Myocyte (in vitro differentiated cells): ENCODE measurements at places on chromosomes 7 and 10.

DNA sequence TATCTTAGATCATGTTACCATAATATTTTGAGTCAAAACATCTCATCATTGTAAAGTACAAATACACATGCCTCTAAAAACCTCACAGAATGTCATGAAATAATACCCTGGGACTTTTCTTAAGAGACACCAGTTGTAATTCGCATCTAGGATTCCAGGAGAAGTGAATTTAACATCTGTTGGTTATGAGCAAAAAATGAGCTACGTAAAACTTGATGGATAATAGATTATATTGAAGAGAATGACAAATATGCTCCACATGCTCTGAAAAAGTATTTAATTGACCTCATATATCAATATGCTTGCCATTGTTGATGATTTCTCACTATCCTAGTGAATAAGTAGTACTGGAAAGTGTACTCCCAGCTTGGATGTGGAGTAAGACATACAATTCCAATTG is 227.0 kb downstream of the BBS9 start:
- no peak for DNase-seq

DNA sequence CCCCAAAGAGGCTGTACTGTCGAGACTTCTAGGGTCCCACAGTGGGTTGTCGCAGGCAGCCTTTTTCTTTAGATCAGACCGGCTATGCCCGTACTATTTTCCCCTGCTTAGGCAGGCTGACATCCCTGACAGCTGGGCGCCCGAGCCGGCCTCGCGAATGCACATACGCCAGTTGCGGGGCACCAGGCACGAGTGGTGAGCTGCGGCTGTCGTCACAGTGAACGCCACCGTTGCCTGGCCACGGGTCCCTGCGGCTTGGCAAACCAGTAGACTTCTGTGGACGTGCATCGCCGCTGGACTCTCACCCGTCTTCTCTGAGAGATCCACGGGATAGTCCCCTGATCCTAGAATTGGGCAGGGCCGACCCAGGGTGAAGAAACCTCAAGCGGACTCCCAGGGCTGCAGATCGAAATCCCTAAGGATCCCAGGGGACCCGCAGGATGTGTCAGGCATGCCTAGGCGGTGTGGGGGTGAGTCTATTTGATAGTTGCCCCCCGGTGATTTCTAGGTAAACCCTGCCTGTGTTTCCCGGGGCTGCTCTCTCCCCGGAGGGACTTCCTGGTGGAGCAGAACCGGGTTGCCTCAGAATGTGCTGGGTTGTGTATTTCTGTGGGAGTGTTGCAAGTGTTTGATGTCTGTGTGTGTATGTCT is 33.0 kb upstream of the ZNF273 start:
- DNase-seq = no peak

- no peak for DNase-seq
These were observed 55.0 kb downstream of the PDIA4 start for GRCh38 chr7:148973256-148973655.

DNA sequence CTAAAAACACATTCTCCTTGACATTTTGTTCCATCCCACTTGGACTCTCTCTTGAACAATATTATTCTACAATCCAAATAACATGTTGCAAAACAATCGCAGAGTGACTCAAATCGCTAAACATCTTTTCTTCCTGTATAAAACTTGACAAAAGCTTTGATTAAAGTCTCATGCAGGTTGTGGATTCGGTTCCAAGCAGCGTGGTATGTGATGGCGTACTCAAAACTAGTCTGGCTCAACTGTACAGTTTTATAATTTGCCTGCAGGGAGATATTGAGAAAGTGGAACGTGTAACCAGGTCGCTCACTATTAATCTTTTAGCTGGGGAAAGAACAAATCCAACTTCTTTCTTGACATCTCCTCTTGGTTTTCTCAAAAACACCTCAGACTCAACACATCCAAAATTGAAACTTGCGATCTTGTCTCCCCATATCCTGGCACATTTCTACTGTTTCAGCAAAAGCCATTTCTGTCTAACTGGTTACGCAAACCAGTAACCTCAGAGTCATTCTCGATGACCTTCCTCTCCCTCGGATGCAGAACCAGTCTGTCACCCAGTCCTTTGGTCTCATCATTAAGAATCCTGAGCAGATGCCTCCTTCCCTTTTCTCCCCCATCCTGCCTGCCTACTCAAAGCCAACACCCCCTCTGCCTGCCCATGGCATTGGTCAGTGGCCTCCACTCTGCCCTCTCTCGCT is 100.1 kb downstream of the CACNB2 start:
- DNase-seq = no peak

- no peak for DNase-seq
These were observed 1262.6 kb upstream of the SORCS1 start for GRCh38 chr10:108427146-108427545.

DNA sequence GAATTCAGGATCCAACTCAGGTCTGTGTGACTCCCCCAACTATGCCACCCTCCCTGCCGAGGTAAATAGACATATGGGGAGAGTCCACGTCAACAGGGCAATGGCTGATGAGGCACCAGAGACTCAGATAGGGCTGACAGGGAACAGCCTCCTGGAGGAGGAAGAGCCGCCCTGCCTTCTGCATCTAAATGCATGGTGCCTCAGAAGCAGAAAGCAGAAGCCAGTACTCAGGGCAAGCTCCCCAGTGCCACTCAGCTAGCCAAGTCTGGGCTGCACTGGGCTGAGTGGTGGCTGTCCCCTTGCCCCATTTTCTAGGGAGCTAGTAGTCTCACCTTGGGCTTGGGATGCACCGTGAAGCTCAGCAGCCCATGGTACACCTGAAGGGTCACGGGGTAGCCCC is 11.0 kb downstream of the RRP12 start:
- DNase-seq = no peak

DNA sequence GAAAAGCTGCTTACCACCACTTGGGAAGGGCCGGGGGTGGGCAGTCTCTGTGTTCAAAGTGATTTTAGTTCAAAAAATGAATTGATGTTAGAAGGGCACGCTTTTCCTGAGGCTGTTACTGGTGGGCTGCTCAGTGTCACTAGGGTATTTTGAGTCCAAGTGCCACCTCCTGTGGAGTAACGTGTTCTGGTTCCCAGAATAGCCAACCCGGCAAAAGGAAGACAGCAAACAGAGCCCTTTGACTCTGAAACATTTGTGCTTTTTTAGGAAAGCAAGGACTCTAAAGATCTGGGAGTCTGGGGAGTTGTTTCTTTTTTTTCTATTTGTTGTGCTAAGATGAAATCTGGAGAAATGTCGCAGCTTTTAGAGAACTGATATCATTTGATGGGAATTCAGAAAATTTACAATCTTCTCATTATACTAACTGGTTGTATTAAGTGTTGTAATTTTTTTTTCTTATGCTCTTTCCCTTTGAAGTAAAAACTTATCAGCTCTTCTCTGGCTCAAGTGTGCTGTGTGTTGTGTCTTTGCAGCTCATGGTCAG is 66.2 kb downstream of the MKX start:
- DNase-seq = no peak
